ENCODE measurements at places on chromosomes 1 and 21. TPM values are rescaled to one million over a fixed set of nuclear protein-coding genes. Genes with fewer than 3 reads are reported as not detected.

Gene TCHHL1
- polyA plus RNA-seq: not detected

Gene FCRLB
- 6.7 TPM for polyA plus RNA-seq

Gene LRRC53
- not detected for polyA plus RNA-seq

Gene TM2D1
- polyA plus RNA-seq: 46.9 TPM

Gene SAMSN1
- 21.0 TPM for polyA plus RNA-seq

Gene GOLT1A
- not detected for polyA plus RNA-seq

DNA sequence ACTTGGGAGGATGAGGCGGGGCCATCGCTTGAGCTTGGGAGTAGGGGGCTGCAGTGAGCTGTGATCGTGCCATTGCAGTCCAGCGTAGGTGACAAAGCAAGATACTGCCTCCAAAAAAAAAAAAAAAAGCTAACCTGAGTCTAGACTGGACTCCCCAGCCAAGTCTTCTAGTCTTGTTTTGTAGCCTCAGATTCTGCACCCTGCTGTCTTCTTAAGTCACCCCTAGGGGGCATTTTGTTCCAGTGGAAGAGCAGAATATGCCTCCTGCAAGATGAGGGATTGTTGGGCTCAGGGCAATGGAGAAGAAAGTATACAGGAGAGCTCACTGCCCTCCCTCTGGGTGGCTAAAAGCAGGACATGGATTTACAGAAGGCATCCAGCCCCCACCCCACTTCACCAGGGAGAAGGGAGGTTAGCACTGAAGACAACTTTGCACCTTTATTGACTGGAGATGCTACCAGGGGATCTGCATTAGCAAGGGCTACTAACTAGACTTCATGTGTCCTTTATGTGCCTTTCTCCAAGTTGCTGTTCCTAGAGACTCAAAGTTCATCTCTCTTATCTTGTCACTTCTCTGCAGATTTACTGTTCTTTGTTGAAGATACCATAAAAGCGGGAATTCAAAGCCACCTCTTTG is 15.3 kb upstream of the RNF187 start:
- no peaks in the 10 kb centered on the region for H3K36me3 ChIP-seq
- peak; percentile 54 for DNase-seq
- H3K27ac ChIP-seq: no peak overlapping the region
- peaks cover 14% of the 10 kb centered on the region for H3K27me3 ChIP-seq

DNA sequence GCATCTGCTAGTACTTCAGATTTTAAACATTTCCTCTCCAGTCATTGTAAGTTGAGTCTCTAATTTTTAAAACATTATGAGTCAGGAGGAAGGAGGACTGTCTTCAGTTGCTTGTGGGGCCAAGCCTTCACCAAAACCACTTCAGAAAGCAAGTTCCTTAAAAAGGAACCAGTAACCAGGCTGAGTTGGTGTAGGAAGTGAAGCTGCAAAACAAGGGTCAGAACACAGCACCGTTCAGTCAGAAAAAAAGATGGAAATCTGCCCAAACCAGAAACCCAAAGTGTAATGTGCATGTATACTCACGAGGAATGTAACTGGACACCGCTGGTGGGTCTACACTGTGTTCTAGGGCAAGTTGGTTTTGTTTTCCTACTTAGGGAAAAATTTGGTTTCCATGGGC is 402.1 kb downstream of the SETD4 start:
- no peak for DNase-seq
- no peaks in the 10 kb centered on the region for H3K36me3 ChIP-seq
- H3K27me3 ChIP-seq: peaks cover 2% of the 10 kb centered on the region
- no peak overlapping the region for H3K4me3 ChIP-seq

DNA sequence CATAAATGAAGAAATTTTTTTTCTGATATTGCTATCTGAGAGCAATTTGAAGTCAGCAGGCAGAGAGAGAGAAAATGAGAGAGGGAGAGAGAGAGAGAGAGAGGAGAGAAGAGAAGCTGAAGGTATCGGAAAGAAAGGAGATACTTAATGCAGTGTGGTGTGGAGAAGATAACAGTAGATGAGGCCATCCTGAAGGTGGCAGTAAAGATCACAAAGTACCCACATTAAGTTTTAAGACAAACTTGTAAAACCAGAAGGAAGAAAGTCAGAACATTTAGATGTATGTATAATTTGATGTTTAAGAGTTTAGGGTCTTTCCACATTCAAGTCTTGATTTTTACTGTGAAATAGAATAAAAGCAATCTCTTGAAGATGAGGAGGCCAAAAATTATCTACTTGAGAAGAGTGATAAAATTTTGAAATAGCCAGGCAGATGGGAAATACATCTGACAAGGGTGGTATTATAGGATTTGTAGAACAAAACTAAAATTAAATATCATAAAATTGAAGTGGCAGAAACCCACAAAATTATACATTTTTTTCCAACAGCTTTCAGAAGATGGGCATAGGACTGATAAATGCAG is 1753.4 kb downstream of the MRPL39 start:
- no peak overlapping the region for H3K27ac ChIP-seq
- H3K36me3 ChIP-seq: no peaks in the 10 kb centered on the region
- no peaks in the 10 kb centered on the region for H3K27me3 ChIP-seq
- H3K4me1 ChIP-seq: peaks cover 6% of the 10 kb centered on the region

DNA sequence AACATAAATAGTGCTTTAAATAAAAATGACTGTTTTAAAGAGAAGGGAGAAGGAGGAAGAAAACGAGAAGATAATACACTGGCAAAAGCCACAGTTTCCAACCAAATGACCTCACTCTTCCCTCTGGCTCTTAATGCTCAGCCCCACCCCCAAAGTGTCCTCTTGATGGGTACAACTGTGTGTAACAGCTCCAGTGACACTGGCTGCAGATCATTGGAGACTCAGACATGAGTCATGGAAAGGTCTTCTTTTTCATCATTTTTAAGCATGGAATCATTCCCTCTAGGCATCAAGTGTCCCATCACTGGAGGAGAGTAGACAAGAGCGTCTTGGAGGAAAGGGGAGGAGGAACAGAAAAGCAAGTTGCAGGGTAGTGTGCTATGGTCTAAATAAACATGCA is 333.0 kb downstream of the PAPPA2 start:
- no peaks in the 10 kb centered on the region for H3K27me3 ChIP-seq
- no peak overlapping the region for H3K4me3 ChIP-seq
- no peak overlapping the region for H3K27ac ChIP-seq

- H3K4me1 ChIP-seq: no peaks in the 10 kb centered on the region
- no peak overlapping the region for H3K4me3 ChIP-seq
- no peak overlapping the region for H3K27ac ChIP-seq
- H3K36me3 ChIP-seq: no peaks in the 10 kb centered on the region
Observed at GRCh38 chr1:99613716-99614115, 32.2 kb upstream of the PALMD start.

DNA sequence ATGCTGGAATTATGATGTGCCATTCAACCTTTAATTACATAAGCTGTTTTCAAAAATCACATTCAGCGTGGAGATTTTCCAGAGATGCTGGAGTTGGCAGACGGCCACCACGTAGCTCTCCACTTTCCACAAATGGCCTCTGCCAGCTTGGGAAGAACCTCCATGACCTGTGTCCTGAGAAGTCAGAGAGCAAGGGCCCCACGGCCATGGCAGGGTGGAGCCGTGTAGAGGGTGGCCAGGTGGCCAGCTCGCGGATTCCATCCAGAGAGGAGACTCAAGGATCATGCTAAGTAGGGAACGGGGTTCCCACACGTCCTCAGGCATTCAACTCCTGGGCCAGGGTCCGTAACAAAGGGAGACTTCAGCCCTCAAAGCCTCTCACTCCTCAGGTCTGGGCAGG is 1.3 kb upstream of the GALE start:
- peaks cover 23% of the 10 kb centered on the region for H3K4me1 ChIP-seq
- no peaks in the 10 kb centered on the region for H3K36me3 ChIP-seq
- peaks cover 5% of the 10 kb centered on the region for H3K27me3 ChIP-seq
- no peak for DNase-seq
- peak overlapping the region; percentile 42 for H3K4me3 ChIP-seq
- H3K27ac ChIP-seq: peak overlapping the region; percentile 79

DNA sequence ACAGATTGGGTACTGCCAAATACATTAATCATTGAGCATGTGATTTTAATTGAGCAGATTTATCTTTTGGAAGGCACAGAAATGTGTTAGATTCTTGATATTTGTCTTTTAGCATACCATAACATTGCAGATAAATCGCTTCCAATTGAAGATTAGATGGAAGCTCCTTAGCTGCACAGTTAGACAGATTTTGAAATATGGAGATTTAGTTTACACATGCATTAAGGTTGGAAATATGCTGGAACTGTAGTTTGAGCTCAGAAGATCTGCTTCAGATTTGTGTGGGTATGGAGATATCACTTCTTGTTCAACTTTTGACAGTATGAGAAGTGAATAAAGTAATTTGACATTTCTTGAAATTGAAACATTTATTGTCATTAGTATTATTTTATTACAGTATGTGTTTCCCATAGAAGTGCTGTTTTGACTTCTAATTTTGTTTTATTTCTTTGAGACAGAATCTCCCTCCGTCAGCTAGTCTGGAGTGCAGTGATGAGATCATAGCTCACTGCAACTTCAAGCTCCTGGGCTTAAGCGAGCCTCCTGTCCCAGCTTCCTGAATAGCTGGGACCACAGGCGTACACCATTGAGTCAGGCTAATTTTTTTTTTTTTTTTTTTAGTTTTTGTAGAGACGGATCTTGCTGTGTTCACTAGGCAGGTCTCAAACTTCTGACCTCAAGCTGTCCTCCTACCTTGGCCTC is 29.1 kb downstream of the THRAP3 start:
- DNase-seq: no peak
- peaks cover 62% of the 10 kb centered on the region for H3K4me1 ChIP-seq
- H3K4me3 ChIP-seq: no peak overlapping the region
- H3K36me3 ChIP-seq: no peaks in the 10 kb centered on the region

- no peaks in the 10 kb centered on the region for H3K4me1 ChIP-seq
- H3K27me3 ChIP-seq: peaks cover 1% of the 10 kb centered on the region
- H3K27ac ChIP-seq: no peak overlapping the region
- H3K4me3 ChIP-seq: no peak overlapping the region
Observed at GRCh38 chr1:99738858-99739465, 27.5 kb downstream of the FRRS1 start.

DNA sequence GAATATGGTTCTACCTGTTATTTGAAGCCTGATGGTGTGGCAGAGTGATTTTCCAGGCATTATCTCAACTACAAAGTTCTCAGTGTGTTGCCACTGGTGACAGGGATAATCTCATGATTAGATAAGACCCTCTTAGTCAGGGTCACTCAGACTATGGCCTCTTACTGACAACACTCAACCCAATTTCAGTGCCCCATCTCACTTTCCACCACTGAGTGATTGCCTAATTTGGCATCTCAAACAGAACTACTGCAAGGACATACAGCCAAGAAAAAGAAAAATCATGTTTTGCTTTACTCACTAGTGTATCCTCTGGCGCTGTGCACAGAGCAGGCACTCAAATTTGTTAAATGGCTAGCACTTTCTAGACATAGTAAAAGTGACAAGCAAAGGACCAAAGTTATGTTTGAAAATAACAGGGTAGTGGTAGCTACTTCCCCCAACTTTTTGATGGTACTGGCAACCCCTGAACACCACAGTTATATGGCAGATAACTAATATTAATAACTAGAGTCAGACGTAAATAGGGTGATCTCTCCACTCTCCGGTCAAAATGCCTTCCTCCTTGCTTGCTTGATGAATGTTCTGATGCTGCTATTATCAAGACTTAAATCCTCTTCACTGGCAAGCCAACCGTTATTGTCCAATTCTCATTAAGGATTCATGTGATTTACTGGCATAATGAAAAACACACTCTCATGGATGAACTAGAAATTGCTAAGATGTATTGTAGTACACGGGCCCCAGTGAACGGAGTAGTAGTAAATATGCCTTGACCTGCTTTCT is 37.1 kb upstream of the SLC30A10 start:
- DNase-seq: no peak
- H3K36me3 ChIP-seq: peaks cover 15% of the 10 kb centered on the region
- no peak overlapping the region for H3K27ac ChIP-seq

DNA sequence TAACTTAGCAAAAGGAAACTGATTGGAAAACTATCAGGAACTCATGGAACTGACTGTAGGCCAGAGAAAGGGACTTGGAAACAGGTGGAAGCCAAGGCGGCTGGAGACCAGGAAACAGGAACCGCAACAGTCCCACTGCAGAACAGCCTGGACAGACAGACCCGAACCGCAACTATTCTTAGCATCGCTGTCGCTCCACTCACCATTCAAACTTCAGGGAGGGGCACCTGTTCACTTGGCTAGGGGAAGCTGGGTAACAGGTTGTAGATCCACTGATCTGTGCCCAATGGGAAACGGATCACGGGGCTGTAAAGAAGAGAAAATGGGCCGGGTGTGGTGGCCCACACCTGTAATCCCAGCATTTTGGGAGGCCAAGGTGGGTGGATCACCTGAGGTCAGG is 61.9 kb downstream of the CLSTN1 start:
- DNase-seq: no peak
- no peak overlapping the region for H3K4me3 ChIP-seq
- peaks cover 8% of the 10 kb centered on the region for H3K36me3 ChIP-seq
- H3K27me3 ChIP-seq: peaks cover 2% of the 10 kb centered on the region
- H3K4me1 ChIP-seq: peaks cover 17% of the 10 kb centered on the region
- H3K27ac ChIP-seq: no peak overlapping the region

DNA sequence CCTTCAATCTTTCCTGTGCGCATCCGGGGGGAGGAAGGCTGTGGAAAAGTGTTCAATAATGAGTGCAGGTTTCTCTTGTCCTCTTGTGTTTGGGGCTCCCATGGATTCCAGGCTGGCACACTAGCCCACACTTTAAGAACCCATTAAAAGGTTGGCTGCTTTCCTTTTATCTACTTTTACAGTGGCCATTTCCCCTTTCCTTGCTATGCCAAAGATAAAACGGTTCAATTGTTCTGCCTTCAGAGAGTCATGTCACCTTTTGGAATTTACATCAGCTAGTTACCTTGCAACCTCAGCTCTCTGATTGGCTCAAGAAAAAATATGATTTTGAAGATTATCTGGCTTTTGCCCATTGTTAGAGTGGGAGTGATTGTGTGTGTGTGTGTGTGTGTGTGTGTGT is 182.3 kb downstream of the SDCCAG8 start:
- H3K4me1 ChIP-seq: no peaks in the 10 kb centered on the region
- H3K27ac ChIP-seq: no peak overlapping the region
- H3K36me3 ChIP-seq: no peaks in the 10 kb centered on the region
- H3K4me3 ChIP-seq: no peak overlapping the region
- no peak for DNase-seq
